ENCODE measurements at places on chromosomes 11 and 22. TPM values are rescaled to one million over a fixed set of nuclear protein-coding genes. Genes with fewer than 3 reads are reported as not detected.

Gene TEX54
- not detected for polyA plus RNA-seq

Gene GGTLC2
- polyA plus RNA-seq: not detected

Gene WNT7B
- not detected for polyA plus RNA-seq

Gene SMIM35
- 0.11 TPM for polyA plus RNA-seq

Gene MMP13
- not detected for polyA plus RNA-seq

Gene ABTB2
- polyA plus RNA-seq: 0.25 TPM

Gene OR8G5
- not detected for polyA plus RNA-seq

Gene KCNK4
- not detected for polyA plus RNA-seq

Gene KRTAP5-10
- not detected for polyA plus RNA-seq

Gene FOLR2
- polyA plus RNA-seq: 67.1 TPM

Gene EXT2
- polyA plus RNA-seq: 41.1 TPM

Gene MRE11
- polyA plus RNA-seq: 10.5 TPM

Gene FGF3
- polyA plus RNA-seq: not detected

Gene MEN1
- 10.0 TPM for polyA plus RNA-seq

Gene SCUBE2
- polyA plus RNA-seq: not detected

Gene LSP1
- 508 TPM for polyA plus RNA-seq

Gene CREB3L1
- 0.05 TPM for polyA plus RNA-seq

Gene OR4A16
- polyA plus RNA-seq: not detected

Gene CHST1
- polyA plus RNA-seq: not detected

Gene TNNT3
- polyA plus RNA-seq: not detected

Gene GNG3
- not detected for polyA plus RNA-seq

Measured in CD14-positive monocyte (primary cell).